ENCODE measurements at places on chromosomes 7 and 10. TPM values are rescaled to one million over a fixed set of nuclear protein-coding genes. Genes with fewer than 3 reads are reported as not detected.

Gene TAX1BP1
- 135 TPM for total RNA-seq

Gene CAV1
- total RNA-seq, result not detected

Gene PNLIPRP3
- not detected for total RNA-seq

Gene CYP26C1
- not detected for total RNA-seq

Gene ADIRF
- total RNA-seq, result not detected

Gene ADAM12
- total RNA-seq, result 1.9 TPM

Gene DPYSL4
- 0.40 TPM for total RNA-seq

Gene IFIT1B
- total RNA-seq, result not detected

Gene TMEM236
- 0.16 TPM for total RNA-seq

Gene GIMAP1
- 11.1 TPM for total RNA-seq

Gene TDRD1
- 0.33 TPM for total RNA-seq

Gene HMX2
- total RNA-seq, result not detected

Gene TSPAN13
- 1.4 TPM for total RNA-seq

Gene FAM131B
- 2.8 TPM for total RNA-seq

Gene HOXA9
- 0.42 TPM for total RNA-seq

Gene CNPY1
- not detected for total RNA-seq

Gene TAC1
- not detected for total RNA-seq

Gene TAS2R3
- not detected for total RNA-seq

Gene ERVW-1
- total RNA-seq, result not detected

Gene GOLGA7B
- 4.1 TPM for total RNA-seq

Gene GBX1
- not detected for total RNA-seq

Gene CREB3L2
- 45.9 TPM for total RNA-seq

Gene EPHA1
- total RNA-seq, result not detected

Gene AGMO
- not detected for total RNA-seq

Gene RUFY2
- total RNA-seq, result 24.7 TPM

Gene CALHM1
- total RNA-seq, result not detected

Gene JCAD
- 0.07 TPM for total RNA-seq

Gene HOXA6
- total RNA-seq, result 0.65 TPM

Gene TAS2R41
- not detected for total RNA-seq

Gene POLD2
- total RNA-seq, result 38.1 TPM

Gene EBF3
- not detected for total RNA-seq

Gene EN2
- total RNA-seq, result not detected

Gene ZNF277
- 16.7 TPM for total RNA-seq

Gene RBP4
- total RNA-seq, result not detected

Gene ASB4
- not detected for total RNA-seq

Gene TACC2
- total RNA-seq, result not detected

Gene PAPSS2
- total RNA-seq, result 0.13 TPM

Gene LUC7L2
- 183 TPM for total RNA-seq

Gene HIF1AN
- total RNA-seq, result 58.7 TPM

Gene CH25H
- not detected for total RNA-seq

Gene SYT15
- 1.1 TPM for total RNA-seq

Gene ACTR1A
- 129 TPM for total RNA-seq

Gene ARF5
- 102 TPM for total RNA-seq

Gene ARMH3
- 35.4 TPM for total RNA-seq

Gene ZC3HAV1L
- 0.75 TPM for total RNA-seq
